GM12892 (cell line): ENCODE measurements at places on chromosomes 11 and 22.

- DNase-seq, result no peak
These were observed 100.5 kb downstream of the TTC17 start for GRCh38 chr11:43459246-43459645.

GRCh38 chr22:31857247-31857646 is 87.1 kb upstream of the YWHAH start:
- no peak for DNase-seq

DNA sequence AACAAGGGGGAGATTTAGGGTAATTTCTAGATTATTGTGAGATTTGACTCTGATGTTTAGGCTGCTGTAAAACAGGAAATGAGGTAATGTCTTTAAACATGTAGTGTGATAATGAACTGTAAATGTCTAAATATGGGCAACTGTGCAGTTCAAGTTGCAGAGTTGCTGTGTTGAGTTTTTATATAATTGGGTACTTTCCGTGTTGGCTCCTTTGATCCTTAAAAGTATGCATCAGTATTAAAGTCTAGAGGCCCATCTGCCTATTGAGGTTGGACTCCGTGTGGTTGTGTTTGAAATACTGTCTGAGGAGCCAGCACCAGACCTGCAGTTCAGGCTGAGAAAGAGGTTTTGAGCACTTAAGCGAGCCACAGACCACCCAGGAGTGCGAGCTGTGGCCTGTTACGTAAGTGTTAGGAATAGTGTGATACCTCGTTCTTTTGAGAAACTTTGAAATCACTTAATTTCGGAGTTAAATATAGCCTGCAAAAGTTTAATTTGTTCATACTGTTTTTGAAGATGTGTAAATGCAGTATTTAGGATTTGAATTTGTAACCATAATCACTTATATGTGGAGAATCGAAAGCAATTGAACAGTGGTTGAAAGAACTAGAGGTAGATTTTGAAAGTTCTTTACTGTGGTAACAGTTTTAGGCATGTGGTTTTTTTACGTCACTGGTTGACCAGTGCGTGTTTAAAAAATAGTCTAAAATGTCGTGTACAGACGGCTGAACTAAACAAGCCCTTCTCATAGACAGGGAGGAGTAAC is 9.0 kb downstream of the FAM118A start:
- no peak for DNase-seq

GRCh38 chr11:18722293-18722637 is 3.7 kb downstream of the IGSF22 start:
- no peak for DNase-seq

DNA sequence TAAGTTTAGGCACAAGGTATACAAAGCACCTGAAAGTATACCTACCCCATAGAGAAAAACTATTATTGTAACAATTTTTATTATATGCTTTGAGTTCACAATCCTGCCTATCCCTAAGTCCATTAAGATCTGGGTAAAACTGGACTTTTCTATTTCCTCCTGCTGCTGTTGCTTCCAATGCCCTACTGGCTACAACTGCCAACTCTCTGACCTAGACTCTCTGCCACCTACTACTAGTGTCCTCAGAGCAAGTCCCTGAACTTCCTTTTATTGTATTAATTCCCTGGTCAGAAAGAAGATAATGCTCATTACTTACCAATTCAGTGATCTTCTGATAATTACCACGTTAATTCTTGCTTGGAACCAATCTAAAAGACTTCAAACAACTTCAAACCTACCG is 70.3 kb downstream of the RBFOX2 start:
- DNase-seq, result no peak

DNA sequence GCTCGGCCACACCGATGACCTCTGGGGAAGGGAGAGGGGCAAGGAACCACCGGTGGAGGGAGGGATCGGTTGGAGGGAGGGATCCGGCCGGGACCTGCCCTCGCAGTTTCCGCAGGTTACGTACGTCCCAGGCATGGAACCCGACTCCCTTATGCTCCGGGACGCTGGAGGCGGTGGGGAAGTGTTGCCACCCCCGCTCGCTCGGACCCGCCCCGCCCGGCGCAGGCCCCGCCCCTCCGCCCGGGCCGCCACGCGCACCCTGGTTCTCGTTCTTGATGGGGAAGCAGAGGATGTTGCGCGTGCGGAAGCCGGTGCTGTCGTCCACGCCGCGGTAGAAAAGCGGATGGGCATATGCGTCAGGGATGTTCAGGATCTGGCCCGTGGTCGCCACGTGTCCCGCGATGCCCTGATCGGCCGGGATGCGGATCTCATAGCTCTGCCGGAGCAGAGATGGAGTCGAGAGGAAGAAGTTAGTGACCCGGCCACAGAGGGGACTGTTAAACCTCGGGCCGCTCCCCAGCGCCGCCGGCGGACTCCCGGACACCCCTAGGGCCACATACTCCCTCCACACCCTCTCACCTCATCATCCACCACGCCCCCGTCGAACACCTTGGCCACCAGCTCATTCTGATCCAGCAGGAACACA is 89.8 kb downstream of the PDE2A start:
- DNase-seq, result no peak

DNA sequence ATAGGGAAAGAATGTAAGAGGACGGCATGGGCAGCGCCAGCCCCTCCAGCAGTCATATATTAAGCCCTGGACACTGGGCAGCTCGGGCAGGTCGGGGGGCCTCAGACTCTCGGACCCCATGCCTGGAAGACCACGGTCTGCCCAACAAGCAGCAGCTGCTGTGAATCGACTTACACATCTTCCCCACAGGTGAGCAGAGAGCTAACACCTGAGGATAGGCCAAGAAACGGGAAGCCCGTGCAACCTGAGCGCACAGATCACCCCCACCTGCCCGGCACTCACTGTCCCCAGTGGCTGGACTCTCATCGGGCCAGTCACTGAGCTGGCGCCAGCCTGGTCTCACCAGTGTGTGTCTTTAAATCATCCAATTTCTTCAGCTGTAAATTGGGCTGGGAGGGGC is 4.7 kb upstream of the TCF20 start:
- no peak for DNase-seq

DNA sequence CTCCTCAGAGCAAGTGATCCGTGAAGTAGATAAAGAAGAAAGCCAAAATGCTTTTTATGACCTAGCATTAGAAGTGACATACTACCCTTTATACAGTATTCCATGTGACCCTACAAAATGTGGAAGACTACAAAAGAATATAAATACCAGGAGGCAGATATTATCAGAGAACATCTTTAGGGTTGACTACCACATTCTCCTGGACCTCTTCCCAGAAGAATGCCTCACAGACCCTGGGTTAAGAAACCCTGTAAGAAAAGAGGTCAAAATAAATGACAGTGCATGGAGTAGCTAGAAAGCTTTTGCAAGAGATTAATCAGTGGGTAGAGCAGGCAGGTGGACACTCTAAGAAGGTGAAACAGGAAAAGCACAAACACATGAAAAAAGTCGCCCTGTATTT is 69.2 kb downstream of the FANCF start:
- DNase-seq, result no peak

GRCh38 chr11:126707498-126707897 is 293.1 kb downstream of the KIRREL3 start:
- no peak for DNase-seq

DNA sequence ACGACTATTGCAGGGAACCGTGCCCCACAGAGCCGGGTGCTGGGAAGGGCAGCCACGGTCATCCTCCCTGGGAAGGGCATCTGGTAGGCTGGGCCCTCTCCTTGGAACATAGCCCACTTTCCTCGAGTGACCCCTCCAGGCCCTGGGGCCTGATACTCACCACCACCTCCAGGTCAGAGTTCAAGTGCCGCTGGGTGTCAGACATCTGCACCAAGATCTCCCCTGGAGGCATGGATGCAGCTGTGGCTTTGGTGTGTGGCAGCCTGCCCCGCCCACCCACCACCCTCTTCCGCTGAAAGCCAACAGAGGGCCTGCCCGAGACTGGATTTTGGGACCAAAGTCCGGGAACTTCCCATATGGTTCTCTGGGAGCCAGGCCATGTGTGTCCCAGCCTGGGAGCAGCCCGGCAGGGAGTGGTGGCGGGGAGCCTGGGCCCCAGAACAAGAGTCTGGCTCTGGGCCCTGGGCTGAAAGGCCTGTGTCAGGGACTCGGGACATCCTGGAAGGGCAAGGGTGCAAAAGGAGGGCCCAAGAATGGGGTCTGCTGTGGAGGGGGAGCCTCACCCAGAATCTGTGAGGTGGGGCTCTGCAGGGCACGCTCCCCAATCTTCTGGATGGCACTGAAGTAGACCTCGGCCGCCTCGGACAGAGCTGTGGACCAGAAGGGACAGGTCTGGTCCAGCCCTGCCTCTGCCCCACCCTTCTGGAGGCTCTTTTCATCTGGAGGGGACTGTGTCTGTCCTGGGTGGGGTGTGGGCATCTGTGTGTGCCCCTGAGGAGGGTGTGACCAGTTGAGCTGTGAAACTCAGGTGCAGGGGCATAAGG is 2.6 kb downstream of the BAIAP2L2 start:
- no peak for DNase-seq

DNA sequence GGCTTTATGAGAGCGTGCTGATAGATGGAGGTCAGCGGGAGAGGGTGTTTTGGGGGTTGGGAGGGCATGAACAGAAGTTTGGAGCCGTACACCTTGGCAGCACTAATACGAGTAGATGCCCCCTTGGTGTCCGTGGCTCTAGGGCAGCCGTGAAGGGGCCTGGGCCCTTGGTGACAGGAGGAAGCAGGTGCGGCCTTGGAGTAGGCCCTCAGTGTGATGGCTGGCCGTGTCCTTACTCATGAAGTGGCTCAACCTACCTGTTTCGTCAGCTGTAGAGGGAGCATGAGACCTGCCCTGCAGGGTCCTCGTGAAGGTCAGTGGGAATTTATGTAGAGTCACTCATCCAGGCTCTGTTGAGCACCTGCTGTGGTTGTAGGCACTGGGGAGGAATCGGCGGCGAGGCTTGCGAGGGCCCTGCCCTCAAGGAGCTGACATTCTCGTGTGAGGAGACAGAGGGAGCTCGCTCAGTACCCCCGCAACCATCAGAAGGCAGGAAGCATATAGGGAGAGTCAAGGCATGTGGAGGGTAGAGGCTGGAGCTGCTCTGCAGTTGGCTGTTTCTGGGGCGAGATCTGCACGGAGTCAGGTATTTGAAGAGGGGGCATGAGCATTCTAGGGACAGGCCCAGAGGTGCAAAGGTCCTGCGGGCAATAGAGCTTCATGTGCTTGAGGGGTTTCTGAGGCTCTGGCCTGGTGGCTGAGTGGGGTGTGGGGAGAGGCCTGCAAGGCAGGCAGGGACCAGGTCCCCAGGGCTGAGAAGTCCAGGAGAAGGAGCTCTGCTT is 39.6 kb downstream of the TBC1D22A start:
- no peak for DNase-seq

DNA sequence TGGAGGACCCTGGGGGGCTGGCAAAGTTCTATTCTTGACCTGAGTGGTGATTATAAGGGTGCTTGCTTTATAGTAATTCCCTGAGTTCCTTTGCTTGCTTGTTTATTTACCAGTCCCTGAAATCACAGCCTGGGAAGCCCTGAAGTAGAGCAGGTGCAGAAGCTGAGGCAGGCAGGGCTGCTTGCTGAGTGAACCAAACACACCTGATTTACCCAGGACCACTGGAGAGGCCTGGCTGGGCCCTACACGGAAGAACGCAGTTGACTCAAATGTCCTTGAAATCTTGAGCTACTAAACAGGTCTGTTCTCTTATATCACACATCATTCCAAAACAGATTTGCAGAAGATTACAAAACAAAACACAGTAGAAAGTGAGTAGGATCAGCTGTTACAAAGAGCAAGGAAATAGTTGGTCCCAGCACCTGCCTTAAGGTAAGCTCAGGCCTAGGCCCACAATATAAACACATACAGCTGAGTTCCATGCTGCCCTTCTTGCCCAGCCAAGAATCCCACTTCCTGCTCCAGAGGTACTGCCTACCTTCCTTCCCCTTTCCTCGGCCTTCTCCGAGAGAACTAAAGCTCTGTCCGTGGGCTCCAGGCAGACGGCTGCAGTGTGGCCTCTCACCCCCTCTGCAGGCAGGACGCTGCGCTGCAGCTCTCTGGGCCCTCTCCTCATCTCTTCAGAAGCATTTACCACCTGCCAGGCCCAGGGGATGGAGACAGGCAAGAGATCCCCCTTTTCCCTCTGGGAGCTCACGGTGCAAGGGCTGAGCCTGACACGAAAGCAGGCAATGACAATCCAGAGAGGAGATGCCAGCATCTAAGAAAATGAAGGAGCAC is 46.1 kb upstream of the SCUBE2 start:
- peak; percentile 40 for DNase-seq

GRCh38 chr11:73808052-73808451 is 20.4 kb downstream of the MRPL48 start:
- DNase-seq, result no peak

DNA sequence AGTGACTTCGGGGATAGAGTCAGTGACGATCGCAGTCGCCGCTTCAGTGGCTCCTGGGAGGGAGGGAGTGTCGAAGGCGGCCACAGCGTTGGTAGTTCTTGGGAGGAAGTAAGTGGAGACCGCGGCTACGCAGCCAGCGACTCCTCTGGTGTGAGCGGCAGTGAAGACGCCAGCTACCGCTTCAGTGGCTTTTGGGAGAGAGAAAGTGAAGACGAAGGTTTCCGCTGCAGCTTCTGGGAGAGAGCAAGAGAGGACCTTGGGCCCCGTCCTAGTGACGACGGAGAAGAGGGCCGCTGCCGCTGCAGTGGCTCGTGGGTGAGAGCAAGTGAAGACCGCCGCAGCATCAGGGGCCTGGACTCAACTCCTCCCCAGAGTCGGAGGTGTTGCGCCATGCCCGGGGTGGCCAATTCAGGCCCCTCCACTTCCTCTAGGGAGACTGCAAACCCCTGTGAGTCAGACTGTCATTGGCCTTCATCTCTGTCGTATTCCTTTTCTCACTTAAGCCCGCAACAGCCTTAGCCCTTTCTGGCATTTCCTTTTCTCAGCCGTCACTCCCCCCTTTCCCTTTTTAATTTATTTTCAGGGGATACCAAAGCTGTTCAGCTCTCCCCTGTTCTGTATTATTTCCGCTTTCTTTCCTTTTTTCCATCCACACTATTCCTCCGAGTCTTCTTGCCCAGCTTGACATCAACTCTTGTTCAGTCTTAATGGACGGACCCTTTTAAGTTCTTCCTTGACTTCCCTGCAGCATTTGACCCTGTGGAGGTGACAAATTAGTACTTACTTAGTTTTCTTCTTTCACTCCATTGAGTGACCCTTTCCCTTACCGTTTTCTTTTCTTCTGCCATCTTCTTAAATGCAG is 1.0 kb downstream of the ANKRD42 start:
- DNase-seq, result peak; percentile 47

GRCh38 chr22:33597274-33597985 is 322.8 kb downstream of the LARGE1 start:
- no peak for DNase-seq

- peak; percentile 7 for DNase-seq
These were observed 24.8 kb upstream of the MUC5B start for GRCh38 chr11:1197886-1198560.

GRCh38 chr11:92332986-92333385 is 108.4 kb downstream of the FAT3 start:
- DNase-seq, result no peak

DNA sequence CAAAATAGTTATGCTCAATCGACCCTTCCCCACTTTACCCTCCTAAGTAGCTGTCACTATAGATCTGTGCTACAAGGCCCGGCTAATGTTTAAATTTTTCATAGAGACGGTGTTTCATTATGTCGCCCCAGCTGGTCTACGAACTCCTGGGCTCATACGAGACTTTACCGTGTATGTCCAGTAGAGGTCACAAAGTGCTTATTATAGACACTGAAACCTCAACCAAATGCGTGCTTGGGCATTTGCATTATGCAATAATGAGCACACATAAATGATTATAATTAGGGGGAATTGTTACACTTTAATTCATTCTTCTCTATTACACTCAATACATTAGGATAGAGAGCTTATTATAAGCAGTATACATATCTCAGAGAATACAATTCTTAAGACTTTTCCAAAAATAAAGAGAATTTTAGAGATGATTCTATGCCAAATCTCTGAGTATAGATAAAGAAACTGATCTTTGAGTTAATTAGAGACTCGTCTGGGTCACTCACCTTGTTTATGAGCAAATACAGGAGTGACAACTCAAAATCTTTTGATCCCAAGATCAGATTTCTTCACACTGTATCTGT is 12.5 kb upstream of the MRPL16 start:
- no peak for DNase-seq
